ENCODE measurements at places on chromosomes 16 and 17.
A peak's percentile ranks its signal among the peaks of the same experiment; 100 is the strongest.

DNA sequence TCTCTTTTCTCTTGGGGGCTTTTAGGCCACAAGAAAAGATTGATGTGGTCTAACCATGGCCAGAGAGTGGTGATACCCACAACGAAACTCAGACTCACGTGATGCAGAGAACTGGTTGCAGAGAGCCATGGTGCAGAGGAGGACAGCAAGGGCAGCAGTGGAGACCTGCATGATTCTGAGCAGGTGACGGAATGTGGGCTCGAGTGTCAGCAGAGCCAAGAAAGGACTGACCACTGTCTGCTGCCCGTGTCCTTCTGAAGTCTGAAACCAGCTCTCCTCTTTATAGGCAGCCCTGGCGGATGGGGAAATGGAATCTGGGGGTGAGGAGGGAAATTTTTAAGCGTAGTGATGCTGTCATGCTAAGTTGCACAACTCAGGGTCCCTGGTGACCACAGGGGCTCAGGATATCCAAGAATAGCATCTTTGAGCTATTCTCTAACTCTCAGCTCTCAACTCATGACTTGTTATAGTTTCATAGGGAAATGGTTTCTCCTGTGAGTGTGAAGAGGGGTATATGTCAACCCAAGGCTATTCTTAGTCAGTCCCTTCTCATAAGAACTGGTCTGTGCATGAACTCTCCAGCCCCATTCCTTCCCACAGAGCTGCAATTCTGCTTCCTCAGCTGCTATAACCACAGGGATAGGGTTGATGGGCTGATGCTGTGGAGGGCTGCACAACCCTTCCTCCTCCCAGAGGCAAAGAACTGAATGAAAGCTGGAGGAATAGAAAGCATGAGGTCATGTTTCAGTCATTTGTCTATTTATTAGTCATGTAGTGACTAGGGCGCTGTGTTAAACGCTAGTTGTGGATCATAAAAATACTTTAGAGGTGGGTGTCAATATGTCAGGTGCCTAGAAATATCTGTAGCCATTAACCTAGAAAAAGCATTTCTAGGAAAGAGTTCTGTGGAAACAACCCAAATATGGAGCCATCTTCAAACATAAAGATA lies at the start of gene CCL3:
CCL3 (minus strand) TSS at position 256 of the 949 bp plus-strand sequence; CDS start at position 171, 85 bp downstream.
- DNase-seq = no peak

DNA sequence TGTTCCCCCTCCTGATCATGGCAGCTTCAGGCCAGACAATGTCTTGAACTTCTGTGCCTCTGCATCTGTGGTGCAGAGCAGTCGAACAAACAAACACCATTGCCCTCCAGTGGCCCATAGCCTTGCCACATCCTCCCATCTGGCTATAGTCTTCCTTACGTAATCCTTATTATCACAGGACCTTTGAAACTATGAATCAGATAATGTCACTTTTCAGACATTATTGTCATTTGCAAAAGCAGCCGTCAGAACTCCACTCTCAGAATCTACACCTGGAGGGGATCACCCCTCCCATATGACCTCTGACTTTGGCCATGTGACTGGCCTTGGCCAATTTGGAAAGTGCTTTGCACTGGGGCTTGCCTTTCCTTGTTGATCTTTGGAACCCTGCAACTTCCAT lies 387.3 kb downstream of the MAF start:
- DNase-seq = no peak

GRCh38 chr16:11051879-11052808 lies 107.8 kb downstream of the CLEC16A start:
- DNase-seq = peak; percentile 13

DNA sequence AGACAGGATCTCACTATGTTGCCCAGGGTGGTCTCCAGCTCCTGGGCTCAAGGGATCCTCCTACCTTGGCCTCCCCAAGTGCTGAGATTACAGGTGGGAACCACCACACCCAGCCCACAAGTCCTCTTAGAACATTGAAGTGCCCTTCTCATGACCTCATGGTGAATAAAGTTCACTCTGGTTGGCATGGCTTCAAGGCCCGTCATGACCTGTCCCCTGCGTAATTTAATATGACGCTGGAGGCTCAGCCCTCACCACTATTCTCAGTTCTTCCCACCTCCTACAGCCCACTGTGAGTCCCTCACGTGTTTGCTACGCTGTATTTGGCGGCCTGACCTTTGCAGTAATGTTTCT lies 1.9 kb downstream of the ENDOV start:
- DNase-seq = no peak

DNA sequence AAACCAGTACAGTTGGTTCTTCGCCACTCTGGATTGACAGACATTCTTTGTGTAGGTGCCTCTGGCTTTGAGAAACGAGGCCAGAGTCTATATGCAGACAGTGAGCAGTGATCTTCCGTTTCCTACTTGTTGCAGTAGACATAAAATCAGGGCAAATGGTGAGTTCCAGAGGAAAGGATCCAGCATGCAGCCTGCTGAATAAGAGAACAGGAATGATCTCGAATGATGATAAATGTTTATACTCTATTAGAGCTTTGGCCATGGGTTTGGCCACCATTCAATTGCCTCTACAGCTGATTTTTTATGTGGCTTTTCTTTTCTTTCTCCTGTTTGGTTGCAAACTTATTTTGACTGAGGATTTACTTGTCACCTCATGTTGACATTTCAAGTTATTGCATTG lies 286.7 kb downstream of the IRX3 start:
- no peak for DNase-seq

Measured in stimulated activated CD8-positive, alpha-beta memory T cell treated with anti-CD3 and anti-CD28 coated beads, Interleukin-2, amount 100 ng/mL, for 1 hour (primary cell).